Stimulated activated CD4-positive, alpha-beta T cell treated with anti-CD3 and anti-CD28 coated beads, Interleukin-4, amount 100 ng/mL, for 1 hour (primary cell): ENCODE measurements at places on chromosomes 16 and 17.

GRCh38 chr17:62870030-62870541, 62.0 kb upstream of the MARCHF10 start:
- DNase-seq = no peak

GRCh38 chr16:58038219-58038641, 12.7 kb downstream of the MMP15 start:
- no peak for DNase-seq

DNA sequence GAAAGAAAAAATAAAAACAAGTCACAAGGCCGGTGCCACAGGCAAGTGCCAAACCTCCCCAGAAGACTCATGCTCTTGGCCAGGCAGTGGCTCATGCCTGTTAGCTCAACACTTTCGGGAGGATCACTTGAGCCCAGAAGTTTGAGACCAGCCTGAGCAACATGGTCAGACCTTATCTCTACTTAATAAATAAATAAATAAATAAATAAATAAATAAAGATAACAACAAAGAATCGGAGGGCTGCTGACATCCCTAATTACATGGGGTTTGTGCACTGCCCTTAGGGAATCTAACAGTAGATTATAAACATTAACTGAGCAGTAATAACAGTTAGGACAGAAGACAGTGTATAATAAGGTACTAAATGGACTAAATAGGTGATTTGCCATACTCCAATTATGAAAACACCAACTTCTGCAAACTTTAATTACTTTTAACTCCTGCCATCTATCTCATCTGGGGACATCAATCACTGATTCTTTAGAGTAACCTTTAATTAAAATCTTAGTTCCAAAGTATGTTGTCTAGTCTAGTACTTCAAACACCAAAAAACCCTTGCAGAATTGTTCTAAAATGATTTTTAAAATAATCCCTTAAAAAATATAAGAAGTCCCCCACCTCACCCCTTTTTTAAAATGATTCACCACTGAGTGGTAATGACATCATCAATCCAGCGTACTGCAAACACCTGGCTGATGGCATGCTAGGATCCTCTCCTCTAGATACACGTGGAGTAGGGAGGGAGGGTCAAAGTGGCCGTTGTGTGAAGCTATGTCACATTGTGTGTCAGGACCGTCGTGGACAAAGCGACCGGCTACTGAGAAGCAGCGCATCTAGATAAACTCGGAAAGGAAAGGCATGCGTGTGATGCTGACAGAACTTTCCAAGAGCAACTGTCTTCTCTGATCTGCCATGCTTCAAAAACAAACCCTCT, 28.5 kb downstream of the CYTH1 start:
- DNase-seq = no peak

DNA sequence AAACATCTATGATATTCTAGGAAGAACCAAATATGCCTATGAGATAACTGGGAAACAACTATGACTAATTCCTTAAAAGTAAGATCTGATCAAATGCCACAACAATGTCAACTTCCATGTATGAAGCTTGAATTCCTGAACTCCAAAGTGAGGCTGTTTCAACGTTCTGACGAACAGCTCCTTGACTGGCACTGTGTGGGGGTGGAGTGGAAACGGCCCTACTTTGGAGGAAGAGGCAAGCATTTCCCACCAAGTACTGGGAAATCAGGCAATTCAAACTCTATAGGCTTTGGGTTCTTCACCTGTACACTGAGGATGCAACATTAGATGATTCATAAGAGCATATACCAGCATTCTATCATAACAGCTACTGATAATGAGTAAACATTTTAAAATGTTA, 187.2 kb downstream of the CDK5R1 start:
- no peak for DNase-seq

- peak; percentile 80 for DNase-seq
Observed at GRCh38 chr17:38967290-38967738, at the start of gene FBXO47. TSS of gene FBXO47 (minus strand) at chr17:38967403. CDS start at chr17:38963025, 4,378 bp downstream.

GRCh38 chr16:75818491-75818890, 92.2 kb upstream of the CPHXL start:
- no peak for DNase-seq

- DNase-seq = no peak
Observed at GRCh38 chr16:88805887-88806393, 2.4 kb downstream of the CDT1 start.

DNA sequence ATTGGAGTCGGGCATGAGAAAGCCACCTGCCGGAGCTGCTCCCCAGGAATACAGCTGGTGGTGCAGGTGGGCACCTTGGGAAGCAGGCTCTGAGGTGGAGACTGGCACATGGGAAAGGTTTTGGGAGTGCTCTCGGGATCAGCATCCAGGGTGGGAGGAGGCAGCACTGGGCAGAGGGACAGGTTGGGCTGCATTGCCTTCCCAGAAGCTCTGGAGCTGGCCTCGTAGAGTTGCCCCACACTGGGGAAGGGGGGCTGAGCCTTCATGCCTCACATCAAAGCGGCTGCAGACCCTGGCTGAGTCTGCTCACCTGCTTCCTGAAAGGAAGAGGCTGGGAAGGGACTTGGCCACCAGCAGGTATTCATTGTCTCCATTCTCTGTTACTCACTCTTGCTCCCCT, 13.5 kb upstream of the GPRC5B start:
- DNase-seq = no peak

DNA sequence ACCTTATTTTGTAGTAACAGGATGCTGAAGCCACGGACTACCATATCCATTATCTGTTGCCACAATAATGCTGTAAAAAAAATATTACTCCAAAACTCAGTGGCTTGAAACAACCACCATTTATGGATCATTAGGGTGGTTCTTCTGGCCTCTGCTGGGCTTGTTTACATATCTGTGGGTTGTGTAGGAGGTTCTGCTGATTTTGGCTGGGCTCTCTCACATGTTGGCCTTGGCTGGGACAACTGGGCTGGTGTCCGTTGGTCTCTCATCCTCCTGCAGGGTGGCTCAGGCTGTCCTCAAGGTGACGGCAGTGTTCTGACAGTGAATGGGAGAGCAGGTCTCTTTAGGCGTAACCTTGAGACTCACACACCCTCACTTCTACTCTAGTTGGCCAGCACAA, 76.0 kb downstream of the GPR139 start:
- no peak for DNase-seq

DNA sequence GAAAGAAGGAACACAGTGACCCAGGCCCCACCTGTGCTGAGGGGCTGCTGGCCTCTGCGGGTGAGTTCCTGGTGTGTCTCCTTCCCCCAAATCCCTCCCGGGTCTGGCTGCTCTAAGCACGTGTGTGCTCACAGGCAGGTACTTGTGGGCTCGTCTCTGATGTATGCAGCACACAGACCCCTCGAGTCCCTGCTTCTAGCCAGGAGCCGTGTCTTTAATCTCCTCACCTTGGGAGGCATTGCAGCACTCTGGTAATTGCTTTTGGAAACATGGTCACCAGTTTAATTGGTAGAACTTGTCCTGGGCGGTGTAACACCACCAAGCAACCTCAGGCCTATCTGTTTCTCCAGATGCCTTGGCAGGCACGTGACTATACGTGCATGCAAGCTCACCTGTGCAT, 8.8 kb upstream of the RPL38 start:
- DNase-seq = no peak

DNA sequence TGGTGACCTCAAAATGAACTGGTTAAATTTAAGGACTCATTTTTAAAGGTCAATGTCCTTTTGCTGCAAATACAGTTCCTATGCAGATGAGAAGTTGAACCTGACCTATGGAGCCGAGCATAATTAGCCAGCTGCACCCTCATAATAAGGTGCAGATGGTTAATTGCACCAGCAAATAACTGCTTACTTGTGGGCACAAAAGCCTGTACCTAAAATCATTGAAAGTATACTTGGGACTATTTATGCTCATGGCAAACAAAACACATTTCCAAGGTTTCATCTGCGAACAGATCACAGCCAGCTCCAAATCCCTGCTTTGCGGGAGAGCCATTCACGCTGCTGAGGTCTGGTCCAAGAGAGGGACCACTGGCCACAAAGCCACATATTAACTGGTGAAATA, 13.0 kb downstream of the HYDIN start:
- no peak for DNase-seq

- no peak for DNase-seq
Observed at GRCh38 chr17:30253312-30253711, 17.8 kb upstream of the SLC6A4 start.

DNA sequence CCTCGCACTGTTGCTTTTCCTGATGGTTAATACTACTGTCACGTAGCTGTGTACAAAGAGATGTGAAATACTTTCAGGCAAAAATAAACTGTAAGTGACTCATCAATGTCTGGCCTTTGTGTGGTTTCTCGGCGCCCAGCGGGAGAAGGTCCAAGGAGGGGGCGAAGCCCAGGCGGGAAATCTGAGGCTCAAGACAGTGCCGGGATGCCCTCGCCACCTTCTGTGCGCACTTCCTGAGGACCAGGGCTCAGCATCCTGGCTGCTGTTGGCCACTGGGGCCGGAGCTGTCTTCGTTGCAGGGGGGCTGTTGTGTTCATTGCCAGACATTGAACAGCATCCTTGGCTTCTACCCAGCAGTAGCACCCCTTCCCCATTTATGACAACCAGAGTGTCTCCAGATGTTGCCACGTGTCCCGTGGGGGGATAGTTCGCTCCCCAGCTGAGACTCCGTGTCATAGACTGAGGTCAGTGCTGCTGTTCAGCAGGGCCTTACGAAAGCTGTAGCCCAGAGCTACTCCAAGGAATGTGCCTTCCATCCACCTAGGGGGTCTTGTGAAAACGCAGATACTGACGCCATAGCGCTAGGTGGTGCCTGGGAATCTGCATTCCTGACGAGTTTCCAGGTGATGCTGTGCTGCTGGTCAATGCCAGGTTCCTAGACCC, 67.3 kb upstream of the PLCG2 start:
- no peak for DNase-seq

GRCh38 chr17:68399638-68400403, 57.5 kb downstream of the WIPI1 start:
- peak; percentile 32 for DNase-seq

- peak; percentile 9 for DNase-seq
Observed at GRCh38 chr16:2341456-2342447, 1.2 kb upstream of the ABCA3 start.

DNA sequence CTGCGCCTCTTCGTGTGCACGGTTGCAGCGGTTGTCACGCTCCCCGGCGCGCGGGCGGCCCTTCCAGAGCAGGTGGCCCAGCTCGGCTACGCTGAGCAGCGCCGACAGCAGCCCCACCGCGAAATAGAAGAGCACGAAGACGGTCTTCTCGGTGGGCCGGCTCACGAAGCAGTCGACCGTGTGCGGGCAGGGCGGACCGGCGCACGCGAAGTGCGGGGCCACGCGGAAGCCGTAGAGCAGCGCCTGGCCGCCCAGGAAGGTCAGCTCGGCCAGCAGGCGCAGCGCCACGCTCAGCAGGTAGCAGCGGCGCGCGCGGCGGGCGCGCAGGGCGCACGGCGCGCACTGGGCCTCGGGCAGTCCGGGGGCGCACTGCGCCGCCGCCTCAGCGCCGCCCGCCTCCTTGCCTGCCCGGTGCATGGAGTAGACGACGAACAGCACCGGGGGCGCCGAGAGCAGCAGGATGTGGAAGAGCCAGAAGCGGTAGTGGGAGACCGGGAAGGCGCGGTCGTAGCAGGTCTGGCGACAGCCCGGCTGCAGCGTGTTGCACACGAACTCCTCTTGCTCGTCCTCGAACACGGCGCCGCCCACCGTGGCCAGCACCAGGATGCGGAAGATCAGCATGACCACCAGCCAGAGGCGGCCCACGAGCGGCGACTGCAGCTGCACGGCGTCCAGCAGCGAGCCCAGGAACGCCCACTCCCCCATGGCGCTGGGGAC, 1.3 kb downstream of the GJD3 start:
- peak; percentile 46 for DNase-seq

DNA sequence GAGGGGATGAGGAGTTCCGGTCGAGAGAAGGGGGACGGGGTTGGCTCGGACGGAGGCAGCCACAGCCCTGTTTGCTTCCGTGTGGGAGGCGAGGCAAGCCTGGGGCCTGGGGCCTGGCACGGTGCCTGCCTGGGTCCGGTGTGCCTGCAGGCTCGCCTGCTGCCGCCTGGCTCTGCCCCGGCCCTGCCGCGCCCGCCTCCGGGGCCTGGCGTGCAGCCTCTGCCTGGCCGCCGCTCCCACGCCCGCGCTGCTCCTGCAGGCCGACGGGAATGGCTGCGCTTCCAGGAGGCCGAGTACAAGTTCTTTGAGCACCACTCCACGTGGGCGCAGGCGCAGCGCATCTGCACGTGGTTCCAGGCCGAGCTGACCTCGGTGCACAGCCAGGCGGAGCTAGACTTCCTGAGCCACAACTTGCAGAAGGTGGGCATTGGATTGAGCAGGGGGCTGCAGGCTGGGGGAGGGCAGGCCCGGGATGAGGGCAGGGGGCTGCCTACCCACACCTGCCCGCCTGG, 53.1 kb downstream of the MRC2 start:
- DNase-seq = no peak

GRCh38 chr17:65518256-65518655, 43.2 kb downstream of the AXIN2 start:
- no peak for DNase-seq

DNA sequence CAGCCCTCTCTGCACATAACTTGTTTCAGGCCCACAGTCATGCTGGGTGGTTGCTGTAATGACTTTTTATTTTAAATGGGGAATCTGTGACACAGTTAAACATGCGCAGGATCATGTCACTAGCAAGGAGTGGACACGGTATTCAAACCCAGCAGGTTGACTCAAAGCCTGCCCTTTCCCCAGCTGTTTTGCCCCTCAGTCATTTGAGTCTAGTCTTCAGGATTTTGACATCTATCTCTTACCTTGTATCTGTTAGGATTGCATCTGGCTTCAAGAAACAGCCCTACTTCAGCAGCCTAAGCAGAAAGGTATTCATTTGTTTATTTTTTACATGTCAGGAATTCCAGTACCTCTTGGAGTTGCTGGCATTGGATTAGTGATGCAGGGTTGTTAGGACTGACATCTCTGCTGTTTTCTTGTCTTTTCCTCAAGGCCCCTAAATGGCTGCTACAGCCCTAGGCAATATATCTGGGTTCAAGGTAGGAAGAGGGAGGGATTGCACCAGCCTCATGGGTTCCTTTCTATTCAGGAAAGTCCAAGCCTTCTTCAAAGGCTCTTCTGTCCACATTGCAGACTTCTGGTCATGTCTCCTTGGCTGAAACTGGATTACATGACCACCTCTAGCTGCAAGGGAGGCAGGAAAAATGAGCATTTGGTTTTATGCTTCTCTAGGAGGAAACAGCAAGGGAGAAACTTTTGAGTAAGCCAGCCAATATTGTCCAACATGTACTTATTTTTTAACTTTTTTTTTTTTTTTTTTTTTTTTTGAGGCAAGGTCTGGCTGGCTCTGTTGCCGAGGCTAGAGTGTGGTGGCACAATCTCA, 22.8 kb downstream of the ABCC1 start:
- no peak for DNase-seq

DNA sequence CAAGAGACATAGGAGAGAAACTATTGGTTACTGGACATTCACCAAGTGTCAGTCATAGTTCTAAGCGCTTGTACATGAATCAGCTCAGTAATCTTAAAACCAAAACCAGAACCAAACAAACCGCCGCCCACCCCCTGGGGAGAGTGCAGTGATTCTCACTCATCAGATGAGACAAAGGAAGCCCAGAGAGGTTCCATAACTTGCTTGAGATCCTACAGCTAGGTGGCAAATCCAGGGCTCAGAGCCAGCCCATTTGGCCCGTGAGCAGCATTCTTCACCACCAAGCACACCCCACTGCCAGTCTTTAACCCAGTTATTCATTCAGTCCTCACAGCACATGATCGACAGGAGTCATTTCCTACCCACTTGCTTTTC, 37.2 kb upstream of the RGS9 start:
- DNase-seq = peak; percentile 77
